IPS-NIHi11 (cell line): ENCODE measurements at places on chromosomes 2 and 18.
A peak's percentile ranks its signal among the peaks of the same experiment; 100 is the strongest.

- peak; percentile 4 for DNase-seq
Observed at GRCh38 chr2:27251766-27252165, 11.1 kb downstream of the SLC30A3 start.

GRCh38 chr2:130385709-130386108 lies 29.9 kb downstream of the PTPN18 start:
- DNase-seq, result no peak

- DNase-seq, result no peak
Observed at GRCh38 chr2:32489061-32489460, 132.2 kb downstream of the BIRC6 start.

DNA sequence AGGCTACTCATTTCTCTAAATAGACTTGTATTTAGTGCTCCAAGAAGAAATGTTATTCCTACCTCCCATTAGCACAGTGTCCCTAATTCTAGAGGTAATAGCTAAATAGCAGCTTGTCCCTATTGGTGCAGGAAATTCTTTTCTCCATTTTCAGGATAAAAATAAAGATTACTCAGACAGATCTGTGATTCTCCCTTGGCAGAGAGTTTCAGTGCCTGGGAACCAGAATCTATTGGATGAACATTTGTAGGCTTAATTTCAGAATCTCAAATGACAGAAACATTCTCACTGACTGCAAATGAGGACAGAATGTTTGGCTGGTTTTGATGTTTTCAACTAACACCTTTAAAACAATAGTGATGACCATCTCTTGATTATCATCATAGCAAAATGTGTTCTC lies 33.3 kb upstream of the LGALSL start:
- no peak for DNase-seq

DNA sequence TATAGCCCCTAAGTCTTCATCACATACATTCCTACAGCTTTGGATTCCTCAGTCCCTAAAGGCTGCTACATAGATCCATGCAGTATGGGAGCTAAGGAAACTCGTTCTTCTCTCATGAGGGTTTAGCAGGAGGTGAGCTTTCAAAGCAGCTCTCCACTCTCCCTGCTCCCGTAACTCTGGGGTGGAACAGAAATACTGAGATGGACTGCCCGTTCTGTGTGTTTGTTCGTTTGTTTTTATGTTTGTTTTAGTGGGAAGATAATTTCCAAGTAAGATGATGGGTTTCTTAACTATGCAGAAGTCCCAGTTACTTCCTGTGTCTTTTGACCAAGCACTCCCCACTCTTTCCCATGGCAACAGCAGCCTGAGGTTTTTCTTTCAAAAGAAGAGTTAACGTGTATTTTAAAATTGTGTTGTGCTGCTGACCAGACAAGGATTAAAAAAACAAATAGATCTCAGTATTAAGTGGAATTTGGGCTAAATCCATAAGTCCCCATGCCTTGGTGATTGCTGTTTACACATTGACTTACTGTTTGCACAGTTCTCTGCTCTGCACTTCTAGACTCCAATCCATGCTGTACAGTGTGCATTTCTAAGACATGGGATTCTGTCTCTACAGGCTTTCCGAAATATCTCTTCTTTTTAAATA lies 156.4 kb upstream of the SH3BP4 start:
- DNase-seq, result no peak

DNA sequence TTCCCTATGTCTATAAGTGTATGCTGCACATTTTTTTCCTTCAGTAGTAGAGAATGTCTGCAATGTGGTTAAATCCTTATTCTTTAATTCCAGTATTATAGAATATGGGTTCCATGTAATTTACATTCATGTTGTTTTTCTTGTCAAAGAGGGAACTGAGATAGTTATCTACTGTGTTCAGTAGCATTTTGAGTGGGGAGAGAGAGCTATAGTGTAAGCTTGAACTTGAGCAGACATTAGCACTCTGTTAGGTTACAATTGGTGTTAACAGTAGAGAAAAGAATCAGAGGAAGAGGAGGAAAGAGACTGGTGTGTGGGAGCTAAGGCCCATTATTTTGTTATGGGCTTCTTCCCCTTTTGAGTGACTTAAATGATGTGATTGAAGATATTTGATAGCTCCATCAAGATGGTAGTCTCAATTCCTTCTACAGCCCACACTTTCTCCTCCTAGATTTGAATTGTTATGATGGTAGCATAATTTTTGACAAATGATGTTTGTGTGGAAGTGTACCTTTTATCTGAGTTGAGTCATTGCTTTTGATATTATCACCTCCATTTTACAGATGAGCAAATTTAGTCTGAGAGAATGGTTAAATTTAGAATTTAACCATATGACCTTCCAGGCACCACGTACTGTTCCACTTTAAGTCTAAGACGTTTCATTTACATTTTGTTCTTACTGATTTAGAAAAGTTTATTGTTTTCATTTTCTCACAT lies 71.3 kb downstream of the FMNL2 start:
- no peak for DNase-seq

- no peak for DNase-seq
Observed at GRCh38 chr2:126241411-126241810, 414.5 kb upstream of the GYPC start.

DNA sequence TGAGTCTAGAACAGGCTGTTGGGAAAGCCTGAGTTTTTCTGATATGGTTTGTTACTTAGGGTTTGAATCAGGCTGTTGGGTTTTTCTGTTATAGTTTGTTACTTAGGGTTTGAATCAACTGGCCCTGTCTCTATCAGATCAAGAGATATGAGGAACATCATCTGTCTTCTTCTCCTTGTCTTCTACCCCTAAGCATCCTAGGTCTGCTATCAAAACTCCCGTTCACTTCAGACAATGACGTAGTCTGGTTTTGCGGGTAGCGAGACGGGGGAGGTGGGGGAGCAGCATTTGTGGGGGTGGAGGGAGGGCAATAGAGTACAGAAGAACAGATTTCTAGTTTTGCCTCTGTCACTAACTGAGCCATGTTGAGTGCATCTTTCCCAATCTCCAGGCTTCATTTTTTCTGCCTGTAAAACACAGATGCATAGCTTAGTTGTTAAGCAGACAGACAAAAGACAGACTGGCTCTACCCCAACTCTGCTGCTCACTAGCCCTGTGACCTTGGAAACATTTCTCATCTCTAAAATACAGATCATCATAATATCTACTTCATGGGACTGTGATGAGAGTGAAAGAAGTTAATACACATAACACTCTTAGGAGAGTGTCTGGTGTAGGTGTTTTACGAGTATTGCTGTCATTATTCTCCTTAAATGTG lies 9.1 kb downstream of the TNP1 start:
- no peak for DNase-seq

- DNase-seq, result no peak
Observed at GRCh38 chr2:174112073-174112472, 136.3 kb downstream of the OLA1 start.

DNA sequence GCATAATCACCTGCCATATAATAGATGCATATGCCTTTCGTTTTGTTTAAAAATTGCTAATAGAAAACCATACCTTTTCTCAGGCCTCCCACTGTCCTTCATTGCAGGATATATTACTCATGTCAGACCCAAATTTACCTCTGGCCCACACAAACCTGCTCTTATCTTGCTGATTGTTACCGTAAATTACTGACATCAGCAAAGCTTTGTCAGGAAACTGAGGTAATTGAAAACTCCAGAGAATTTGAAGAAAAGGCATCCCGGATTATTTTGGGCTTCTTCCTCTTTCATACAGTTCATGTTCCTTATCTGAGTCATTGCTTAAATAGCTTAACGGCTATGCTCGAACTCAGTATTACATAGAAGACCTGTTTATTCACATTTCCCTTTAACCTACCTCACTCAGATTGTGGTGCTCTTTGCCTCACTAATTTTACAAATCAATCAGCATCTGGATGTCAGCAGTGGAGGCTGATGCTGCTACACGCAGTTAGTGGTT lies 145.7 kb downstream of the ZEB2 start:
- no peak for DNase-seq

GRCh38 chr2:60759654-60760053 lies 3.6 kb downstream of the PAPOLG start:
- DNase-seq, result no peak

DNA sequence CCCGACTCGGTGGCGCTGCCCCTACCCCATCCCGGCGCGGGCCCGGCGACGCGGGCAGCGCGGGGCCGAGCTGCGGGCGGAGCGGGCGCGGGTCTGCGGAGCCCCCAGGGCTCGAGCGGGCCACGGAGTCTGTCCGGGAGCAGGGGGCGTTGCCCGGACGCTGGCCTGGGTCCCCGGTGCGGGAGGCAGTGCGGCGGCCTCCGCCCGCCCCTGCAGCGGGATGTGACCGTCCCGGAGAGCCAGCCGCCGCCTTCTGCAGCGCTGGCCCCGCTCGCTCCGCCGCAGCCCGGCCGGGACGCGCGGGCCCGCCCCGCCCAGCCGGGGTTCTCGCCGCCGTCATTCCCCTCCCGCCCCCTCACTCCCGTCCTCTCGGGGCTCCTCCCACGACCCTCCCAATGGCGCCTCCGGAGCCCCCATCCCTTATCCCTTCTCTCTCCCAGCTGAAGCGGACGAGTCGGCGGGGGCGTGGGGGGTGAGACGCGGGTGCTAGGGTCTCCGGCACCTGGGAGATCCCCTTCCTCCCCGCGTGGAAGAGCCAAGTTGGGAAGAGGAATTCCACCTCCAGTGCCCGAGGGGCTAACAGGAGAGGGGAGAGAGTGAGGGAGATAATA lies at the start of gene FNDC4:
Gene FNDC4, minus strand, starts transcription at position 257 of the 611 bp plus-strand sequence. CDS start 521 bp downstream, outside the sequence.
- peak; percentile 77 for DNase-seq

- peak; percentile 11 for DNase-seq
Observed at GRCh38 chr18:39455285-39455684, 1889.7 kb upstream of the CELF4 start.
